GOT3 (cell line): ENCODE measurements at places on chromosomes 12 and 14.

GRCh38 chr12:51592034-51592705, 1.1 kb downstream of the SCN8A start:
- no peak for DNase-seq

GRCh38 chr14:23245282-23245681, 7.5 kb downstream of the RNF212B start:
- DNase-seq, result no peak

- no peak for DNase-seq
These were observed 1.5 kb downstream of the ZNF605 start for GRCh38 chr12:132954471-132955048.

GRCh38 chr14:77459072-77459723, 1.3 kb downstream of the AHSA1 start:
- DNase-seq, result no peak

DNA sequence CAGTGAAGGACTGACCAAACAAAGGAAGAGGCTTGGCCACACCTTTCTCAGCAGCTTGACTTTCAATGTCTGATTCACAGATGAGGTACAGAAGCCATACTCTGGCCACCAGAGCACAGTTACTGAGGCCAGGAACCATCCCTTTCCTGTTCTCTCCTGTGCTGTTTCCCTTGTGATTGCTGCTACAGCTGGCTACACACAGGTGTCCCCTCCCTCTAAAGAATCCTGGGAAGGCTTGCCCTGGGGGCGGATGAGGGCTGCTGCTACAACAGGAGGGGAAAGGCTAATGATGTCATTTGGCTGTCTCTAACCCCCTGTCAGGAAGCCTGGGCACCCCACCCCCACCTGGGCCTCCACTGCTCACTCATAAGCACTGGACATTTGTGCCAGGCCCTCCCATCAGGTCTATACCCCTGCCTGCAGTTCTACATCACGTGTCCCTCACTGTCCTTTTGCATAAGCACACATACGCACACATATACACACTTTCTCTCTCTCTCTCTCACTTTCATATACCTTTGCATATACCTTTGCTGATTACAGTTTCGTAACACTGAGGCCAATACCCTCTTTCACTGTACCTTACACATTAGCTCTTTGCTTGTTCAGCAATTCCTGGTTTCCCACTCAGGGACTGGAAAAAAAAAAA, 41.4 kb downstream of the PRPF40B start:
- no peak for DNase-seq
